ENCODE measurements at places on chromosomes 1 and 21.

DNA sequence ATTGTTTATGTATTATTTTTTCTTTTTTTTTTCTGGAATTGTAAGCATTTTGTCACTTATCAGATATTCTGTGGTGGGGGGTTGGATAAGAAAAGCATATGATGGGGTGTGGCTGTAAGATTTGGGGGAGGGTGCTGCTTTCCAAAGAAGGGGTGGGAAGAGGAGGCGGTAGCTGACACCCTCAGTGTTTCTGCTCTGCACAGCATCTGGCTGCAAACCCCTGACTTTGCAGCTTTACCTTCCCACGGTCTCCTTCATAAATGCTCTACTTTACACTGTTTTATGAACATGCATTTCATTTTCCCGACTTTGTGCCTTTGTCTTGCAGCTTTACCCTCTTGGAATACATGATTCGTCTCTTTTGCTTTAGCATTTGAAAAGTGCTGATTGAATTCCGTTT lies 7.6 kb downstream of the FMN2 start:
- no peak for DNase-seq

DNA sequence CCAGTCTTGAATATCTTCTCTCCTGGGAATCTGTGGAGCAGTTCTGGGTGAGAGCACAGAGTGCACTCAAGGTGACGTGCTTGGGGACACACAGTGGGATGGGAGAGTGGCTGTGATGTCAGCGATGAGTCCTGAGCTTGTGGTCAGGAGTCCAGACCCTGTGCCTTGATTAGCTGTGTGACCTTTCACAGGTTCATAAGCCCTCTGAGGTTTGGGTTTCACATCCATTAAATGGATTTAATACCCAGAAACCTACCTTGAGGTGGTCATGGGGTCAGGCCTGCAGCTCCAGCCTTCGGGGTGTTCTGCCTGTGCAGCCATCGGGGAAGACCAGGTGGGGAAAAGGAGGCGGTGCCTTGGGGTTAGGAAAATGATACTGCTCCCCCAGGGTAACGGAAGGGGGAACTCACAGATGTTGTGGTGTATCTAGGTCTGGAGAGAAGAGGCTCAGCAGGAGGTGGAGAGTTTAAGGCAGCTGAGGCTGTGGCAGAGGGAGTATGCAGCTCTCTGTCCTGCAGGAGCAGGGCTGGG lies 38.5 kb upstream of the ETV3 start:
- no peak for DNase-seq

- no peak for DNase-seq
Measured at GRCh38 chr1:19759740-19760089, 40.0 kb downstream of the TMCO4 start.

GRCh38 chr1:197200272-197200899 lies 53.9 kb upstream of the ASPM start:
- no peak for DNase-seq

GRCh38 chr1:9384751-9385245 lies 92.1 kb downstream of the SPSB1 start:
- no peak for DNase-seq

DNA sequence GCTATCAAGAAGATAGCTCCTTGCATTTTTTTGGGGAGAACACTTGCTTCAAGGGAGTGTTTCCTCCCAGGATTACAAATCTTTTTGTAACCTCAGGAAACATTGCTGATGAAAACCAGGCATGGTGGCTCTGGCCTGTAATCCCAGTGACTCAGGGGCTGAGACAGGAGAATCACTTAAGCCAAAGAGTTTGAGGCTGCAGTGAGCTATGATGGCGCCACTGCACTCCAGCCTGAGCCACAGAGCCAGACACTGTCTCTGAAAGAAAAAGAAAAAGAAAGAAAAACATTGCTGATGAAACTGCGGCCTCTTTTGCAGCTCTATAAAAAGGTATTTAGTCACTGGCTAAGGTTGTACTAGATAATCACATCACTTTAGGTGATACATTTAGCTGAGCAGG lies 7.3 kb downstream of the RNU1-2 start:
- no peak for DNase-seq

GRCh38 chr1:241666419-241666818 lies 14.3 kb downstream of the WDR64 start:
- no peak for DNase-seq

GRCh38 chr1:162913345-162913744 lies 52.4 kb upstream of the CCDC190 start:
- DNase-seq, result no peak

GRCh38 chr1:51264451-51264850 lies 28.4 kb downstream of the RNF11 start:
- DNase-seq, result no peak

DNA sequence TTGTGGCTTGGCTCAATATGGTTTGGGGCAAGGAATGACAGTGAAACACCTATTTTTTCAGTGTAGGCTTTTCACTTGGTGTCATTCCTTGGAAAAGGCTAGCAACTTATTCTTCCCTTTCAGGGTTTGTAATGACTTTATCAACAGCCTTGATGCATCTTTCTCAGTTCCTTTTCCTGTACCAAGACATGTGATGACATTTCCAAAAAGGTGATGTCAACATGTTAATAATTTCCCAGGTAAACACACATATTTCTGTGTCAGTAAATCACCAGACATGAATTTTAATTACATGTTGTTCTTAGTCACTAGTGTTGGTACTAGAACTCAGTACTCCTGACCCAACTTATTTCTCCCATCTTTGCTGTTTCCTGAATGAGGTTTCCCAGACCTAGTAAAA lies 37.8 kb upstream of the RRP15 start:
- DNase-seq, result no peak

DNA sequence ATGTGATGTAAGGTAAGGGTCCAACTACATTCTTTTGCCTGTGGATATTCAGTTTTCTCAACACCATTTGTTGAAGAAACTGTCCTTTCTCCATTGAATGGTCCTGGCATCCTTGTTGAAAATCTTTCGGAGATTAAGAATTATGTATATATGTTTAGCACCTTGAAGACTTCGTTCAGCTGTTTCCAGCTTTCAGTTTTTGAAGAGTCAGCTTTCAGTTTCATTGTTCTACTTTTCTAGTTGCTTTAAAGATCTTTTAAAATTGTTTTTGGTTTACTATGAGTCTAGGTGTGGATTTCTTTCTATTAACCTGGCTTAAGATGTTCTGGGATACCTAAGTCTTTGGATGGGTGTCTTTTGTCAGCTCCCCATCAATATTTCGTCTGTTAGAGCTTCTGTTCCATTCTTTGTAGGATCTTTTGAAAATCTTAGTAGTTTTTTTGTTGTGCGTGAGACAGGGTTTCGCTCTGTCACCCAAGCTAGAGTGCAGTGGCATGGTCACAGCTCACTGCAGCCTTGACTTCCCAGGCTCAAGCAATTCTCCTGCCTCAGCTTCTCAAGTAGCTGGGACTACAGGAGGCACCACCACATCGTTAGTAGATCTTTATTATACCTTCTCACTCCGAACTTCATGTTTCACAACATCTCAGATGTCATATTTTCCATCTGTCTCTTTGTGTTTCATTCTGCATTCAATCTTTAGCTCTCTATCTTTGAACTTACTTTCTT lies 353.5 kb upstream of the B3GALT2 start:
- DNase-seq, result peak; percentile 16

DNA sequence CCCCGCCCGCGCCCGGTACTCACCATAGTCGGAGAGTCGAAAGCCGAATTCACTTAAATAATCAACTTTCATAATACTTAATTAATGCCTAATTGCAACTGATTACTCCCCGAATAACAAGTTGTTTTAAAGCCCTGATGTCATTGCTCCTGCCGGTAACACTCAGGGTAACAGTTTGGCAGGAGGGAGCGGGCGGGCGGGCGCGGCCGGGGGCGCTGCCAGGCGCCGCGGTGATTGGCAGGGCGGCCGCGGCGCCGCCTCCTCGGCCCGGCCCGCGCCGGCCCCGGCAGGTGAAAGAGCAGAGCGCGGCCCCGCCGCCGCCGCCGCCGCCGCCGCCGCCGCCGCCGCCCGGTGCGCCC lies 102.2 kb downstream of the CASZ1 start:
- peak; percentile 58 for DNase-seq

DNA sequence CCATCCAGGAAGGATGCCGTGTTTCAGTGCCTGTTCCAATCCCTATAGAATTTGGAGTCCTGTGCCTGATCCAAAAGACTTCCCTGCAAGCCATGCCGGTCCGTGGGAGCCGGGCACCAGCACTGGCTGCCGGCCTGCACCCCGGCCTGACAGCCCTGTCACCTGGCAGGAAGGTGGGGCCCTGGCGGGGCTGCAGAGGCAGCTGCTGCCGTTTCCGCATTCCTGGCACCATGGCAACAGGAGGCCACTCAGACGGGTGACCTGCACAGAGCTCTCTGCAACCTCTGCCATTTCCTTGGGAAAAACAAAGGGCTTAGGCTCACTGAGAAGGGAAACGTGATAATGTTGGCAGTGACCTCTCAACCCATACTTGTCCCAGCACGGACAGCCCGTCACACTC lies 63.2 kb upstream of the TMEM51 start:
- DNase-seq, result peak; percentile 25

DNA sequence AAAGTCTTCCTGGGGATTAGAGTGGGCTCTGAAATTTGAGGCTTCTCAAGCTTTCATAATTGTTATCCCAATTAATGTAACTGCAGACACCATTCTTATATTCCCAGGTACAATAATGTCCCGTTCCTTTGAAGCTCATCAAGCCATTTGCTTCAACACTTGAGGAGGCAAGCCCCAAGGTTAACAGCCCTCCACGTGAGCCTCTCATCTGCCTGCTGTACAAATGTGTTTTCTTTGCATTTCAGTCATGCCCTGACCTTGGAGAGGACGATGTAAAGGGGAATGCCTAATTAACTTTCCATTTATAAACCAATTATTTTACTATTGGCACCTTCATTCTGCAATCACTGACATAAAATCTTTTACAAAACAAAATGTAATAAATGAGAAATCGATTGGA lies 106.3 kb downstream of the SETD4 start:
- DNase-seq, result no peak

GRCh38 chr1:231040019-231040799 lies at the start of gene FAM89A:
Gene FAM89A (minus strand): TSS chr1:231040254. CDS start chr1:231040211, 43 bp downstream.
- DNase-seq, result peak; percentile 75

DNA sequence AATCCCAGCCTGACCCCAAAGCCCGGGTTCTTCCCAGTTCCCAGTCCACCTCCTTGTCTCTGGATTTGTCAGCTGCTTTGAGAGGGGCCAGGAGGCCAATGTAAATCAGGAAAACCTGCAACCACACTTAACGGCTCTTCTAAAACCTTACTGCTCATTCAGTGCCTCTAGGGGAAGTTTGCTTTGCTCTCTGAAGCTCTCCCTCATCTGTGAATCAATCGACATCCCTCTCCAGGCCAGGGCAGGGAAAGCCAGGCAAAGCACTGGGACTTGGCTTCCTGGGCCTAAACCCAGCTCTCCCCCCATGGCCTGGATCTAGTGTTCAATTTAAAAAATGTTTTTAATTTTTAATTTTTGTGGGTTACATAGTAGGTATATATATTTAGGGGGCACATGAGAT lies 9.3 kb downstream of the NKAIN1 start:
- no peak for DNase-seq

GRCh38 chr1:8092657-8093056 lies 66.5 kb upstream of the ERRFI1 start:
- no peak for DNase-seq

DNA sequence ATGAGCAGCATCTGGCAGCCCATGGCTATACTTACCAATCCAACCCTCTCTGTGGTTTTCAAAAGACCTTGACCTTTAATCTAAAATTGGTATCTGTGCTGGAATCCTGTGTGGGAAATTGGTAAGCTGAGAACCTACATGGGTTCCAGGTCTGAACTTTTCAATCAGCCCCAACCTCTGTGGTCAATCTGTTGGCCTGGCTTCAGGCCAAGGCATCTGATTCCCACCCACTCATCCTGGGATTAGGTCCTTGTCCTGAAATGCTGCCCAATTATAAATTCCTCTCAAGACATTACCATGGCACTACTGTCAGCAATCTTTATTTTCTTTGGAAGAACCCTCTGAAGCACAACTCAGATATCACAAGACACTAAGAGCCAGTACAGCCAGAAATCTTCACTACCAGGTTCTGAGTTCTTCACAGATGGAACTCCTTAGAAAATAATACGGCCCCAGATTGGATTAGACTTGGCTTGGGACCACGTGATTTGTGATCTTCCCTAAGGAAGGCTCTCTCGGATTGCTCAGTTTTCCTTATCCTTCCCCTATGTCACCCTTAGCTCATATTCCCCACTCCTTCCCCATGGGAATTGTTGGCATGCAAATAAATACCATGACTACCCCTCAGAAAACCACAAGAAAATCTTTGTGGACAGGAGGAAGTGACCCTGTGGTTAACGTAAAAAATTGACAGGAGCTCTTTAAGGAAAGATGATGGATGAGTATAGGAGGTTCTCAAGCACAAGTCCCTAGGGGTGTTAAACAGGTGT lies 207.9 kb upstream of the ST6GALNAC5 start:
- no peak for DNase-seq

DNA sequence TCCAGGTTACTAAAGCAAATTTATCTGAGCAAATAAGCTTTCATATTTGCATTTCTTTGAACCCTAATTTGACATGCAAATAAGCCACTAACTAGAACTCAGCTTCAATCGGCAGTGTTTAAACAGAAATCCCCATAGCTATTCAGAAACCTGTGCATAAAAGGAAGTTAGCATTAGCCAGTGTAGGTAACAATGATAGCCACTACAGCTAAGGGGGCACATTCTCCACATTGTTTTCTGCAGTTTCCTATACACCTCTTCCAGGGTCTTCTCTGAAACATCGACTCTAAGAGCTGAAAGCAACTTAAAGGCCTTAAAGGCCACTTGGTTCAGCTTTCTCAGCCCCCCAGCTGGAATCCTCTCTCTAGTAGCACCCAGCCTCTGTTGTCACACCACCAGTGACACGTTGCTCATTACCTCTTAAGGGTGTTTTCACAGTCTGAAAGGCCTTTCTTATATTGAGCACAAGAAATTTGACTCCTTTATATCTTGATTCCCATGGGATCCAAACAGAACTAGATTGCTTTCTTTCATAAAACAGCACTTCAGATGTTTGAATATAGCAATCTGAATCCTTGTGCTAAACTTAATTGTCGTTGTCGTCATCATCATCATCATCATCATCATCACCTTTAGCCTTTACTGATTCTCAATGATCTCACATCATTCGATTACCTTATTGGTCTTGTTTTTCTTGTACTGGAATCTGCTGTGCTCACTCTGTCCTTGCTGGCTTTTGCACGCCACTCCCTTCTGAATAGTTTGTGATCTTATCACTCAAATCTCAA lies 93.9 kb upstream of the DAB1 start:
- DNase-seq, result no peak

- no peak for DNase-seq
Measured at GRCh38 chr1:111320066-111320879, 29.6 kb downstream of the CHIA start.

DNA sequence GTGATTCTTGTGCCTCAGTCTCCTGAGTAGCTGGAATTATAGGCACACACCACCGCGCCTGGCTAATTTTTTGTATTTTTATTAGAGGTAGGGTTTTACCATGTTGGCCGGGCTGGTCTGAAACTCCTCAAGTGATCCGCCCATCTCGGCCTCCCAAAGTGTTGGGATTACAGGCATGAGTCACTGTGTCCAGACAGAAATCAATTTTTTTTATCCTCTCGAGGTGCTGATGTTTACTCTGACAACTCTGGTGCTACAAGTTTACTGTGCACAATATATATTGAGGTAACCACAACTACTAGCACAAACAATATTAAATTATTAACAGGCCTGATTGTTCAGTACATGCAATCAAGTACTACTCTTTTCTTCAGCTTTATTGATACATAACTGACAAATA lies 39.7 kb downstream of the F13B start:
- no peak for DNase-seq

Data from activated CD4-positive, alpha-beta T cell treated with anti-CD3 and anti-CD28 coated beads for 48 hours (primary cell).